ENCODE measurements at places on chromosomes 7 and 10. TPM values are rescaled to one million over a fixed set of nuclear protein-coding genes. Genes with fewer than 3 reads are reported as not detected.
A peak's percentile ranks its signal among the peaks of the same experiment; 100 is the strongest.

DNA sequence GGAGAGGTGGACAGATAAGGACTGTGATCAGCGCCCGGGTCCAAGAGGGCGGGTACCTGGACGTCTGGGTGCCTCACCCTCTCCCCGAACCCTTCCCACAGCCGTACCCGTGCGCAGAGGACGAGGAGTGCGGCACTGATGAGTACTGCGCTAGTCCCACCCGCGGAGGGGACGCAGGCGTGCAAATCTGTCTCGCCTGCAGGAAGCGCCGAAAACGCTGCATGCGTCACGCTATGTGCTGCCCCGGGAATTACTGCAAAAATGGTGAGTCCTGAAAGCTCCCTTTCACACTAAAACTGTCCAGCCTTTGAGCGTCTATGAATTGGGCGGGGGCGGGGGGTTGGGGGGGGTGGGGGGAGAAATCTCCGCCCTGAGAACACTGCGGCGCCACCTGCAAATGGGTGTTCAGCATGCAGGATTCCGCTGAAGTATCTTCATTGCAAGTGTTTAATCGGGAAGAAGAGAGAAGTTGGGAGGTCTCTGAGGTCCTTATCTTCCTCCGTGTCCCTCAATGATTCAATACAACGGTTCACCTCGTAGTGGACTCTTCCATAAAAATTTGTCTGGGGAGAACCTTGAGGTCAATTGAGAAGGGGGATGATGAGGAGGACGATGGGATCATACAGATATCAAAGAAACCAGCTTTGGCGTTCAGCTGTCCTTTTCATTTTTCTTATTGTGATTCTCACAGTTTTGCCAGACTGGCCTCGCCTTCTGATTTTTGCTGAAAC, 906 bp downstream of the DKK1 start:
- no peak for DNase-seq

DNA sequence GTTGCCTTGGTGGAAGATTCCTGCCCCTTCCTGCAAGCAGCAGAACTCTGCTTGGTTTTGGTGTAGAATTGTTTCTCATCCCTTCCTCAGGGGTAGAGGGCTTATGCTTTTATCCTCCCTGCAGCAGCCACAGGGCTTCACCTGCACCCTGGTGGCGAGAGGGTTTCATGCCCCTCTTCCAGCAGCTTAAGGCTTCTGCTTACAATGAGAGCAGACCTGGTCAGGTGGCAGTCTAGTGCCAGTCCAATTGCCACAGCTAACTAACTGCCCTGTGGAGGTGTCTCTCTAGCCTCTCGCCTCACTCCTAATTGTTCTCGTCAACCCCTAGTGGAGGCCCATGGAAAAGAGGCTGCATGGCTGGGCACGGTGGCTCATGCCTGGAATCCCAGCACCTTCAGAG, 19.3 kb downstream of the ACBD7 start:
- DNase-seq = no peak

- peak; percentile 85 for DNase-seq
Observed at GRCh38 chr10:5503477-5503835, 4.1 kb upstream of the CALML5 start.

- peak; percentile 81 for DNase-seq
Observed at GRCh38 chr10:119416855-119417254, 125.7 kb downstream of the RGS10 start.

GRCh38 chr7:98133621-98134303, 27.1 kb downstream of the LMTK2 start:
- DNase-seq = no peak

- no peak for DNase-seq
Observed at GRCh38 chr7:78130446-78131215, 332.1 kb downstream of the PHTF2 start.

GRCh38 chr10:29932991-29933390, 126.4 kb downstream of the JCAD start:
- DNase-seq = no peak

DNA sequence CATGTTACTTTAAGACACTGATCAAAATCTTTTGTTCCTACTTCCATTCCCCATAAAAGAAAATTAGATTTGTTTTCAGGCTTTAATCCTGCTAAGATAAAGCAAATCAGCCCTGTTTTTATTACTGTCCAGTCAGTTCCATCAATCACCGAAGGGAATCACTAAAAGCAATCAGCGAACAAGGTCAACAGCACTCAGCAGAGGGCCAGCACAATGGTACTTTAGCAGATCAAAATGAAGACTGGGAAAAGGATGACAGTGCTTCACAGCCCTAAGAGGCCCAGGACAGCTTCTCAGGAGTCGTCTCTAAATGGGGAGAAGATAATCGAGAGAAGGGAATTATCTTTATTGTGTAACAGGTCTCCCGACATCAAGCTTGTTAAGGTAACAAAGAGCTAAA, 32.7 kb downstream of the SEM1 start:
- DNase-seq = no peak

DNA sequence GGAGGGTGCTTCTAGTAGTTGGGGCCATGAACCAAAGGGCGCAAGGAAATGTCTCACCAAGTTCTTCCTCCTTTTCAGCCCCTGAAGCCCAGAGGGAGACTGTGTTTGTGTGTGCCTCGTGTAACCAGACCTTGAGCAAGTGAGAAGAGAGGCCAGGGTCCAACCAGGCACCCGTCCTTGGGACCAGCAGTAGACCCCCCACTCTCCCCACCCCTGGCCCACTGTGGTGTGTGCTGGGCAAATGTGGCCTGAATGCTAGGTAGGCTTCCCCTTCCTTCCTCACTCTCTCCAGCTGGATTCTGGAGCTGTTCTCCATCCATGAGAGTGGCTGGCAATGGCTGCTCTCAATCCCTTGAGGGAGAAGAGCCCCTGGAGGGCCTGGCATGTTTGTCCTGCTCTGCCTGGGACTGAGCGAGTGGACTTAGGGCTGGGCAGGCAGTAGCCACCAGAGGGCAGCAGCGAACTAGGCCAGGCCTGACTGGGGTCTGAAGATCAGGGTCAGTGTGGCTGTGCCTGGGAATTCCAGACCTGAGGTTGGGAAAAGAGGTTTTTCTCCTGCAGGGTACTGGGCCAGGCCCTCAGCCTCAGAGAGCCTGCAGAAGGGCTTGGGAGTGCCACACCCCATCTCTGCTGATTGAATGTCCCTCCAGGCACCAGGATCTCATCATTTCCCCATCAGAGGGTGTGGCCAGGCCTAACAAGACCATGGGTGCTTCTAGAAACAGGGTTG, 12.5 kb downstream of the SFRP5 start:
- DNase-seq = peak; percentile 69

DNA sequence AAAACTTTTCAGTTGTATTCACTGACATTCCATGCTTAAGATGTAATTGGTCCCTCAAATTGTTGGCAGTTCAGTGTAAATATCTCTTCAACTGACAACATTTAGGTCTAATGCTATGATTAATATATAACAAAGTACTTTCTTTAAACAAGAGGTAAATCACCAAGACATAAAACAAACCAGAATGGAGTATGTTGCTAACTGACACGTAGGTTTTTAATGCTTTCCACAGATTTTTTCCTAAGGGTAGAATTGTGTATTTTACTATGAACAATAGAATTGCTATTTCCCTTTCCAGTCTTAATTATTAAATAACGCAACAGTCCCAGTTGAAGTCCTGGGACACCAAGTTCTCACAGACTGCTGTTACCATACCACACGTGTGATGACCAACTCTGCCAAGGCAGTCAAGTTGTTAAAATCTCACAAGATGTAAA, 4.1 kb downstream of the JCAD start:
- no peak for DNase-seq

GRCh38 chr10:75967491-75967890, 536.1 kb downstream of the LRMDA start:
- no peak for DNase-seq

The SFTPA2 gene
- 2.8 TPM for total RNA-seq
